SHP77 (cell line): ENCODE measurements at places on chromosomes 5 and 9.

DNA sequence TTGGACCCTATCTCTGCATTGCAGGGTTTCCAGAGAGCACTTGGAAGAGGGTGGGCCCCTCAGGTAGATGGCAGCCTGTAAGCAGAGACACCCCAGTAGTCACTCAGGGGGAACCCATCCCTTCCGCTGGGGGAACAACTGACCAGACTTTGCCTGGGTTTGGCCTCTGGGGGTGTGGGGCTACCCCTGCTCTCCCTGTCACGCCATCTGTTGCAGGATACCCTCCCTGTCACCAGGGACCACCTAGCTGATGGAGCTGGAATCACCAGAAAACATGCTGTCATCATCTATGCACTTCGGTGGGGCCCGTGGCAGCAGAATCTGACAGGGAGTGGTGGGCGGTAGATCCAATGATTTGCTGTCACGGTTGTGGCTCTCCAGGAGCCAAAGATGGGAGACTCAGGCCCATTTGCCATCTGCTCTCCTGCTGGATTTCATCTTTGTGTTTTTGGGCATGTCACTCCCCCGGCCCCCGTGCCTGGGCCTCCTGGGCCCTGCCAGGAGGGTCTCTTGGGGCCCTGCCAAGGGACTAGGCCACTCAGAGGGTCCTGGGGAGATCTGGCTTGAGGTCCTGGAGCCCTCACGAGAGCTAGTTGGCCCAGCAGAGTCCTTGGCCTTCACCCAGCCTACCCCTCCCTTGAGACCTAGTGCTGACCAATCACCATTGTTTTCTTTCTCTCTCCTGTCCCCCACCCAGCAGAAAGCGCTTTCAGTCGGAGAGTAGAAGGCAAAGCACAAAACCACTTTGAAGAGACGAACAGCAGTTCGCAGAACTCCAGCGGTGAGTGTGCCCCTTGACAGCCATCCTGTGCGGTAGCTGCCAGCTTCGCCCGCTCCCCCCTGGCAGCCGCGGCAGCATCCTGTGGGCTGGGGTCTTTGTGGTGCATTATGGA is 45.9 kb downstream of the AMBP start:
- DNase-seq = no peak

DNA sequence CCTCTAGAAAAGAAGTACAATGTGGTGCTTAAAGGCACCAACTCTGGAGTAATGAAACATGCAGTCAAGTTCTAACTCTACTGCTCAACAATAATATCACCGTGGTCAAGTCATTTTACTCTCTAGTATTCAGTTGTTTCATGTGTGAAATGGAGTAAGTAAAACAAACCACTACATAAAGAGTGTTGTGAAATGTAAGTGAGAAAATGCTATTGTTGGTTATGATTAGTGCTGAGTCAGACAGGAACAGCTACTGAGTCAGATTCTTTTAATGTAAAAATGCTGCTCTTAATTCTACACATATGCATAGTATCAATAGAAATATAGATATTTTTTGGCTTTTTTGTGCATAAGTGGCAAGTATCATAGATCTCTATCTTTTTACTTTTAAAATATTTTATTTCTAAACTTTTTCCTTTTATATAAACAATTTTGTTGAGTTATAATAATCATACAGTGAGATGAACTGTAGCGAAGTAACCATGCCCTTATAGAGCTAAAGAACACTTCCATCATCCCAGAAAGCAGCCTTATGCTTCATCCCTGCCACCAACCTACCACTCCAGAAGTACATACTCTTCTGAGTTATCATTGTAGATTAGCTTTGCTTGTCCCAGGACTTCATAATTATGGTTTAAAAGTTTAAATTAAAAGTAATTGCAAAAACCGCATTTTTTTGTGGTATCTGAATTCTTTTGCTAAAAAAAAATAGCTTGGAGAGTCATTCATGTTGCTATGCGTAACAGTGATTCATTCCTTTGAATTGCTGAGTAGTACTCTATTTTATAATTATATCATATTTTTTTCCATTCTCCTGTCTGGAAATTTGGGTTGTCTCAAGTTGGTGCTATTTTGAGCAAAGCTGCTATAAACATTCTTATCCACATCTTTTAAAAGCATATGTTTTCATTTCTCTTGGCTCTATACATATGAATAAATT is 548.2 kb upstream of the CLINT1 start:
- no peak for DNase-seq

GRCh38 chr9:70478963-70479641 is 64.6 kb upstream of the KLF9 start:
- DNase-seq = no peak

- DNase-seq = no peak
Observed at GRCh38 chr5:160545832-160546231, 124.2 kb downstream of the PTTG1 start.

DNA sequence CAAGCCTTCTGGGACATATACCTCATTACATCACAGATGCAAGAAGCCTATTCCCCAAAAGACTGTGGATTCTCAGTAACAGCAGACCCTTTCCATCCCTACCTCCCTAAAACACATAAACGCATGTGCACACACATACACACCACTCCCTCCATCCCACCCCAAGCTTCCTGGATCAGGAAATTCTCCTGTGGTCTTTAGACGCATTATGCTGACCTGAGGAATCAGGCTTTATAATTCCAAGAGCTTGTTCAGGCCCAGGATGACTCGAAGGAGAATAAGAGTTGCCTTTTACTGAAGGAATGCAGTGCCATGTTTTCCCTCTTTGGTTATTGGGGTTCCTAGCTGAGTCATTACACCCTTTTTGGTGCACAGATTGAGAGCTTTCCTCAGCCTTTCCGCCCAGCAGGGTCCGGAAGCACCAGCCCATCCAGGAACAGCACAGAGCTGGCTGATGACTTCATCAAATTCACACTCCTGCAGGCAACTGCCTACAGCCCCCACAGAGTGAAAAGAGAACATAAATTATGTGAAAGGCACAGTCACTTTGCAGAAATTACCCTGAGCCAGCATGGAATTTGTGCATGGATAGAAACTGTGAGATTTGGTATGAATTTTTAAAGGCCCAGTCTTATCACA is 385.0 kb upstream of the TRPC7 start:
- no peak for DNase-seq

- no peak for DNase-seq
Observed at GRCh38 chr5:151251001-151251551, 1.9 kb upstream of the GM2A start.

DNA sequence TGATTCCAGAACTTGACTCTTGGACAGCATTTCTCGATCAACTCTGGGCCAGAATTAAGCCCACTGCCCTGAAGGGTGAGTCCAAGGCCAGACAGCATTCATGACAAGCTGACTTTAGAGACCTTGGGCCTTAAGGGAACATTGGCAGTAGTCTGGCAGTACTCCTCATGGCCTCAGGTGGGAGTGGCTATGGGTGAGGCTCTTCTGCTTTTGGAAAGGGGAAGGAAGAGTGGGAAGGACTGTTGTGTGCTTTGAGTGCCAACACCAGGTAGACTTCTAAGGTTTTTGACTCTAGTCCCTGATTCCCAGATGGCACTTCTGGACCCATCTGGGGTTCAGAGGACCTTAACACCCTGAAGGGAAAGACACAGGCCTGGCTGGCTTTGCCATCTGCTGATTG is 530.4 kb downstream of the ACTL7B start:
- DNase-seq = no peak

GRCh38 chr5:35145691-35146317 is 84.5 kb downstream of the PRLR start:
- no peak for DNase-seq

DNA sequence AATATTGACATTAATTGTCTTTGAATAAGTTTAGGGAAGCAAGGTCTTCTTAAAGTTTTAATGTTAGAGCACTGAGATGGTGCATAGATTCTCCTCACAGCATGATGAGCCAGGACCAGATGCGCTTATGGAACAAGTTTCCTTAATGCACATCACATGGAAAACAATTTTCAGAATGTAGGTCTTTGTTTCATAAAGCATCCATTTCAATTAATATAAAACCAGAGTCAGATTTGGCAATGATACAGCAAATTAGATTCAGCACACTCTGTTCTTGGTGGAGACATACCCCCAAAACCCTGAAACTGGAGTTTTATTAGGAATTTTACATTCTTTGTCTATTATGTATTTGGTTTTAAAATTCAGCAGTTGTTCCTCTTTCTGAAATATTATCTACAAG is 402.1 kb upstream of the SEMA6A start:
- no peak for DNase-seq
